SJCRH30 (cell line): ENCODE measurements at places on chromosomes 7 and 10. TPM values are rescaled to one million over a fixed set of nuclear protein-coding genes. Genes with fewer than 3 reads are reported as not detected.

GRCh38 chr7:76086070-76086469, 38.2 kb downstream of the MDH2 start:
- DNase-seq, result no peak
- H3K4me1 ChIP-seq, result no peaks in the 10 kb centered on the region
- no peak overlapping the region for H3K27ac ChIP-seq
- H3K27me3 ChIP-seq, result no peaks in the 10 kb centered on the region

GRCh38 chr10:36670621-36671402, 454.6 kb upstream of the ANKRD30A start:
- no peaks in the 10 kb centered on the region for H3K36me3 ChIP-seq
- no peak overlapping the region for H3K4me3 ChIP-seq
- no peak for DNase-seq
- no peaks in the 10 kb centered on the region for H3K27me3 ChIP-seq
- no peak overlapping the region for H3K27ac ChIP-seq

DNA sequence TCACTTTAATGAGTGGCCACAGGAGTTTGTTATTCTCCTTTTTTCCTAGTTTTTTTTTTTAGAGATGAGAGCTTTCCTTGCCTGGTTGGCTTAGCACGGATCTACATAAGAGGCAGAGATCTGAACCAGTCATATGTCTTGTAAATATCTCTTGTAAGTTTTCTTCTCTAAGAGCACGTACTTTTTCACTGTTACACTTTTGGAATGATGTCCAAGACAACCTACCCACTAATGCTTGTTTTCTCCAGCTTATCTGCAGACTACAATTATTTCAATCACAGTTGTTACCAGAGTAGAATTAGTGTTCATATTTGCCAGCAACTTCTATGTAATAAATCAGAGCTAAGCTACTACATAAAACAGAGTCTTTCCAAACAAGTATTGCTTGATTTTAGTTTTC, 444.6 kb downstream of the KCNMA1 start:
- no peaks in the 10 kb centered on the region for H3K36me3 ChIP-seq
- H3K4me1 ChIP-seq, result no peaks in the 10 kb centered on the region; the same call in 1 of the 2 replicates
- DNase-seq, result no peak
- peaks cover 10% of the 10 kb centered on the region for H3K27me3 ChIP-seq
- no peak overlapping the region for H3K4me3 ChIP-seq
- no peak overlapping the region for H3K27ac ChIP-seq

GRID1 gene
- not detected in 2 replicates for total RNA-seq

DNA sequence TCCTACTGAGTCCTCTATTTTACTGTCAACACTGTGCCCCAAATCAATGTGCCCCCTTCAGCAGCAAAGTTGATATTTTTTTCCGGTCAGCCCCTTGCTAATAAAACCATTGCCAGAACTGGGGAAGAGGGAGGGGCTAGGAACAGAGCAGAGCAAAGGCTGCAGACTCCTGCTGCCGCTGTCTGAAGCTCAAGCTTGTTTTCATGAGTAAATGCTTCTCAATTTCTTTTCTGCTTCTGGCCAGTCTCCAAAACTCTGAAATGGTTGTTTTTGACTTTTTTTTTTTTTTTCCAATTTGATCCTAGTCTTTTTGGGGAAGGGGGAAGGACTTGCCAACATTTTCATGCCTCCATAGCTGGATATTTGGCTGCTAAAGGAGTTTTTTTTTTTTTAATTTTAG, 26.7 kb upstream of the PROSER2 start:
- no peak for DNase-seq
- no peak overlapping the region for H3K4me3 ChIP-seq
- no peaks in the 10 kb centered on the region for H3K36me3 ChIP-seq
- no peaks in the 10 kb centered on the region for H3K4me1 ChIP-seq
- no peaks in the 10 kb centered on the region for H3K27me3 ChIP-seq

- no peak for DNase-seq
- no peak overlapping the region for H3K27ac ChIP-seq
- H3K4me3 ChIP-seq, result no peak overlapping the region
Measured at GRCh38 chr10:43186150-43186549, 47.9 kb downstream of the CSGALNACT2 start.

DNA sequence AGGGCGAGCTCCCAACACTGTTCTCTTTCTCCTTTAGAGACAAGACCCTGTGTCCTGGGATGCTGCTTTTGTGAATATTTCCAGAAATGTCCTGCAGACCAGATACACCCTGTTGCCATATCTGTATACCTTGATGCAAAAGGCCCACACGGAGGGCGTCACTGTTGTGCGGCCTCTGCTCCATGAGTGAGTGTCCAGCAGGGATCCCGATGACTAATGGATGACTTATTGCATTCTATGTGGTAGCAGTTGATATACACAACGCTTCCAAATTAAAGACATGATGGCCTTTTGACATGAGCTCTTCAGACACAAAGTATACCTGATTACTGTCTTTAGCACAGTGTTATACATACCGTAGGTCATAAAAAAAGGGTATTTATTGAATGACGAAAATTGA, 45.0 kb upstream of the MGAM2 start:
- H3K4me3 ChIP-seq, result no peak overlapping the region
- no peak for DNase-seq
- H3K27me3 ChIP-seq, result peaks cover 3% of the 10 kb centered on the region; the same call in 1 of the 2 replicates
- no peaks in the 10 kb centered on the region for H3K4me1 ChIP-seq
- no peaks in the 10 kb centered on the region for H3K36me3 ChIP-seq
- no peak overlapping the region for H3K27ac ChIP-seq
